ENCODE measurements at places on chromosomes 2 and 18.
A peak's percentile ranks its signal among the peaks of the same experiment; 100 is the strongest.

GRCh38 chr18:7940379-7940778, 373.3 kb downstream of the PTPRM start:
- DNase-seq: no peak

GRCh38 chr2:208783184-208783583, 376.6 kb downstream of the PTH2R start:
- DNase-seq: peak; percentile 23

GRCh38 chr2:181025004-181025403, 44.6 kb downstream of the UBE2E3 start:
- peak; percentile 27 for DNase-seq

DNA sequence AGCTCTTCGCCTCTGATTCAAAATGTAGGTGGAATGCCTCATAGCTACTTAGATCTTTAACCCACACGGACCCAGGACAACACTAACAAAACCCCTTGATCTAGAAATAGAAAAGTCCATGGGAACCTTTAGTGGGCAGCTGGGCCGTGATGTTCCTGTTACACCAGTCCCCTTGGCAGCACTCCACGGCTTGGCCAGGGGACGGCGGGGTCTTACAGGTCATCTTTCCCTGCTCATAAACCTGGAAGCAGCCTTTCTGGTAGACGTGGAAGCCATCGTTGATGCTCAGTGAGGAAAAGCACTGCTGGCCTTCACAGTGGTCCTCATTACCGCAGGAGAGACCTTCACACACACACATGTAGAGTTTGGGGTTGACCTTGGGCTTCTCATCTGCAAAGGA, 95.9 kb downstream of the ACVR1 start:
- no peak for DNase-seq

- DNase-seq: peak; percentile 97
These were observed 30.9 kb upstream of the SERPINB12 start for GRCh38 chr18:63511285-63511684.

GRCh38 chr18:23401400-23402347, 51.4 kb upstream of the RIOK3 start:
- DNase-seq: peak; percentile 54

DNA sequence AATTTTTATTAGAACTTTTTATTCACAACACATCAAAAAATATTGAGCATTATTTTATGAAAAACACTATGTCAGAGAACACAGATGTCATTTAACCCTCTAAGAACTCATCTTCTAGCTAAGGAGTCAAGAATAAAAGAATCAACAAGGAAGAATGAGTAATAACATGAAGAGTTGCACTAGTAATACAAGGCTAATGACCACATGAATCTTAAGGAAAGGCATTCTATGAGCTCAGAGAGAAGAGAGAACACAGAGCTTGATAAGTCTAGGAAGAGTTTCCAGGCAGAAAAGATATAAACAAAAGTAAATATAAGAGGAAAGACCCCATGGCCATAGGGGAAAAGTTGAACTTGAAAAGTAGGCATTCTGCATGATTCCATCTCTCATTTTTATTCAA, 166.5 kb downstream of the MAIP1 start:
- no peak for DNase-seq

GRCh38 chr18:34859496-34859895, 149.4 kb downstream of the DTNA start:
- DNase-seq: no peak

DNA sequence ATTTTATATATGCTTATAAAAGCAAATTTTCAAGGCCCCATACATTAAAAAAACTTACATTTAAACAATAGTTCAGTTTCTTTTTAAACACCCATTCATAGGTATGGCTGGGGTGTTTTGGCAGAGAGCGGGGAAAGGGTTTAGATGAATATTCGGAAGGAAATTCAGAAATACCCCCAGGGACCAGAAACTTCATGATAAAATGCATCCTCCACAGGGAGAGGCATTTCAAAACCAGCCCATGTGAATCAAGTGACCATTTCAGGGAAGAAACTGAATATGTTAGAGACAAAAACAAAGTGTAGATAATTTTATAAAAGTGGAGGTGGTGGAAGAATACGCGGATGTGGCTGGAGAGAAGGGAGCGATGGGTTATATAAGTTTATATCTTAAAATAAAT, 327.1 kb downstream of the TGIF1 start:
- no peak for DNase-seq

- no peak for DNase-seq
These were observed 20.9 kb downstream of the TWIST2 start for GRCh38 chr2:238868616-238869292.

DNA sequence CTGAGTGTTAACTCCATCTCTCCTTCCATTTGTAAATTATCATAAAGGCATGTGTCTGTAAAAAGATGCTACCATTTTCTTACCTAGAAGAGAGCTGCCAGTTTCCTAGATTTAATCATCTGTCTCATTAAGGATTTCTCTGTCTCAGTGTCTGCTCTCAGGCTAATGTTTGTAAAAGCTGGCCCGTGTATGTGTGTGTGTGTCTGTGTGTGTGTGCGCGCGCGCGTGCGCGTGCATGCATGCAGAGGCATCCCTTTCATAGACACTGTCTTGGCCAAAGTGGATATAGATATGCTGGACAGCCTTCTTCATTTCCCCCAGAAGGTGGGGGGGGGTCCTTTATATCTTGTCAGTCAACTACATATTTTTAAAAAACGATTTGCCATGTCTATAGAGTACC, 18.9 kb downstream of the MGAT5 start:
- no peak for DNase-seq

GRCh38 chr2:101874069-101874468, 117.7 kb upstream of the IL1R2 start:
- no peak for DNase-seq

- DNase-seq: no peak
These were observed 65.1 kb upstream of the THOC1 start for GRCh38 chr18:332721-333510.

- DNase-seq: no peak
These were observed 59.3 kb downstream of the AQP4 start for GRCh38 chr18:26806224-26806623.

- no peak for DNase-seq
These were observed 766.1 kb upstream of the SALL3 start for GRCh38 chr18:78213361-78213994.

DNA sequence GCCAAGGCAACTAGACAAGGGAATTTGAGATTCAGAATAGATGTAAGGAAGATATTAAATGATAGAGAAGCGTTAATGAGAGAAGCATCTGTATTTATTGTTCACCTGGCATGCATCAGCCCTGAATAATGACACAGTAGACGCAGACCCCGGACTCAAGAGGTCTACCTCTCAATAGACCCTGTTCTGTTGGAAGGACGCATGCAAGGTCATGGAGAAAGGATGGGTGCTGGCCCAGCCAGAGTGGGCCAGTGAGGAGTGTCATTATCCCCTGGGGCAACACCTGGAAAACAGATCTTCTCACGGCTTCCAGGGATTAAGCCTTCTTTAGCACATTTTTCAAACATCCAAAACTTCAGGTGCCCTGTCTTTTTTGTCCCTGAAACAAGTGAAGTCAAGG, 461.0 kb downstream of the EIPR1 start:
- DNase-seq: no peak

- DNase-seq: no peak
These were observed 2.9 kb upstream of the MEIS1 start for GRCh38 chr2:66431846-66432587.

DNA sequence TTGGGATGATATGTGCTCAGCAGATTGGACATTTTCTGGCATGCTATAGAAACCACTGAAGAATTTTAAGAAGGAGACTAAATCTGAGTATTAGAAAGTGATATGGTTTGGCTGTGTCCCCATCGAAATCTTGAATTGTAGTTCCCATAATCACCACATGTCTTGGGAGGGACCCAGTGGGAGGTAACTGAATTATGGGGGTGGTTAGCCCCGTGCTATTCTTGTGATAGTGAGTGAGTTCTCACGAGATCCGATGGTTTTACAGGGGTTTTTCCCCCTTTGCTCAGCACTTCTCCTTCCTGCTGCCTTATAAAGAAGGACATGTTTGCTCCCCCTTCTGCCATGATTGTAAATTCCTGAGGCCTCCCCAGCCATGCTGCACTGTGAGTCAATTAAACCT, 535.9 kb upstream of the VRK2 start:
- DNase-seq: no peak

- no peak for DNase-seq
These were observed 264.0 kb upstream of the CXCR4 start for GRCh38 chr2:136381722-136382633.

GRCh38 chr2:117818921-117819320, 4.4 kb downstream of the DDX18 start:
- DNase-seq: no peak

DNA sequence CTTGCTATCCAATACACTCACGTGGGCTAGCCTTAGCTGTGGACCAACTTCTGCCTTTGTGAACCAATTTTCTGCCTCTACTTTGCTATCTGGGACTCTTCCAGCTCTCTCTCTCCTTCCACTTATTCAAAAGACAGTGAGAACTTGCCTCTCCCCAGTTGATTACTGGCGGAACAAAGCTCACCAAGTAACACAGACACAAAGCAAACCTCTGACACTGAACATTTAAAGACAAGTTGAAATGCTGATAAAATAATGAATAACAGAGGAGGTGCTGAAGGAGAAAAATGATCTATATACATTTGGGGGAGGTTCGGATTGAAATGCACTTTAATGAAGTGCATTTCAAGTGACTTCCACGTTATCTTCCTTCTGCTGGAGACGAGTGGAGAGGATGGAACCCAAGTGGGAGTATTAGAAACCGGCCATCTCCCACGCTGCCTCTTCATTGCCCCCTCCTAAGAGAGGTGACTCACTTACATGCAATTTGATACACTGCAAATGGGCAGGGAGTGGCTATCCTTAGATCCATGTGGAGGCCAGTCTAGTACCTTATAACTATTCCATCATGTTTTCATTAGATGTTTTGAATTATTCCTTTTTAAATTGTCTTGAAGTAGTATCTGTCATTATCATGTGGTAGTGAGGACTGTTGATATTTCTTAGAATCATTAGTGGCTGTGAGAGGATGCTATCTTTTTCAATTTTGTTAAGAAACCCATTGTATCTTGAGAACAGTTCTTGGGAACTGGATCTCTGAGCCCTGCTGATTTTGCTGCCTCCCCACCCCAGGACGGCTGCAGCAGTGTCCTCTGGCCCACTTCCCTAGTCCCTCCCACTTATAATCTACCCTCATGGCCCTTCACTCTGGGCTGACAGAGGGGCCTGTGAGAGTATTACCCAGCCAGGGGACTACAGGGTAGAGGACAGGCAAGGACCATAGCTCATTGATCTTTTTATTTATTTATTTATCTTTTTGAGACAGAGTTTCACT, 6.0 kb upstream of the GLI2 start:
- DNase-seq: peak; percentile 60

DNA sequence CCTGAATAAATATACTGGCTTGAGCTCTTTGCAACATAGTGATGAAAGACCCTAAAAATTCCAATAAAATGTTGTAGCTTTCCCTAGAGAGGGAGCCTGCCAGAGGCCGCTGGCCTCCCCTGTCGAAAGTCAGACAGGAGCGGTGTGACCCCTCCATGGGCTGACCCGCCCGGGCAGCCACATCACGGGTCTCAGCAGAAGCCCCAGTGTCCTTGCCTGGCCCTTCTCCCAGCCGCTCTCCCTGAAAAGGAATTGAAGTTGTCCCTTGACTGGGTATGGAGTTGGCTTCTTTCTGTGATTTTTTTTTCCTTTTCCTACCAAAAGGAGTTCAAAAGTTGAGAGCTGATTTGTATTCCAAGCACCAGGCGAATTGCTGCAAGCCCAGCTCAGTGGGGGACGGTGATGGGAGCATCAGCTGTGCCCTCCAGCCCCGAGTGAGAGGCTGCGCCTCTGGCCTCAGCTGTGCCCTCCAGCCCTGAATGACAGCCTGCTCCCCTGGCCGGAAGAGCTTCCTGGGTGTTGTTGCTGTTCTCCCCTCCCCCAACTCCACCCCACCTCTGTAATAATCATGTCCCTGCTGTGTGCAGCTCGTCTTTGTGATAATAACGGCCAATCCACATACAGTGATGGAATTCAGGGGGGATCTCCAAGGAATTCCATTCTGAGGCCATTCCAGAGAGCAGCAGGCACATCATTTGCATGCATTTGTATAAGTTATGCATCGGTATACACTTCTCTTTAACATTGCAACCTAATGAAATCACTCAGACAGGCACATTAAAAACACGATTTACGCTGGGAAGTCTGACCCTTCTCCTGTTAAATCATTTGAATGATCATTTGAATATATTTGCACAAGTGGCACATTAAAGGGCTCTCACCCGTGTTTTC, 501.0 kb downstream of the EIPR1 start:
- no peak for DNase-seq

DNA sequence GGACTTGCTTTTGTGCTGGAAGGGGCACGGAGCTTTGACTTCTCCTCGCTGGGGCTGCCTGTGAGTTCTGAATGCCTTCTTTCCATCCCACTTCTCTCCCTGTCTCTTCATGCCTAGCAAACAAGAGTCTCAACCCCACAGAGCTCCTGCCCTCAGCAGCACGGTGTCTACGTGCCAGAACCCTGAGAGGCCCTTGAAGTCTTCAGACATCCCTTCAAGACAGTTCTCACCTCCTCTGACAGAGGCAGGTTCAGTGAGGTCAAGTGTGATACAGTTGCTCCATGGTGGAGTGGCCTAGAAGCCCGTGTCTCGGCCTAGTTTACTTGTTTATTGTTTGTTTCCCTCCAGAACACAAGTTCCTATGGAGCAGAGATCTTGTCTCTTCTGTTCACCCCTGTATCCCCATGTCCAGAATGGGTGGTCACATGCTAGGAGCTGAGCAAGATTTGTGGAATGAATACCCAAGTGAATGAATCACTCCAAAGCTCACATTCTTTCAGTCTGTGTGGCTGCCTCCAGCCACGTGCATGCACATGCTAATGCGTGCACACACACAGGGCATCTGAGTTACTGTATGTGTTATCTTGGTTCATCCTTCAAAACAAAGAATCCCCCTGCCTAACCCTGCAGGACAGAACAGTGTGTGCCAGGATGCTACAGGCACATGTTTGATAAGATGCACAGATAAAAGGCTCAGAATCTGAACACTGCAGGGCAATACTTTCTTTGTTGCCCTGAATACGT, 391.6 kb downstream of the NBAS start:
- DNase-seq: no peak

DNA sequence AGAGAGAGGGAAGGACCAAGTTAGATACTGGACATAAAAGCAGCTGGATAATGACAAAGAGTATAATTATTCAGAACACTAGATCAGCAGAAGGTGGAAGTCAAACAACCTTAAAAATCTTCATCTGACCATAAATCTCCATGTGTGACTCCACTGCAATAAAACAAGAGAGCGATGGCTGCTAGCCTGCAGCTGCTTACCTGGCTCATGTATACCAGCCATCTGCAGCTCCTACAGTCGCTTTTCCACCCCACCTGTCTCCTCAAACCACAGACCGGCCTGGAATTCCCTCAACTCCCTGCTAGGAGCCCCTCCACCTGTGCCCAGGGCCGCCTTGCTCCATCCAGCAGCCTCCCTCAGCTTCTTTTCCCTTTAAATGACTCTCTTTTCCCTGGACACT, 64.5 kb downstream of the SLC4A5 start:
- DNase-seq: no peak
